ENCODE measurements at places on chromosomes 11 and 22. TPM values are rescaled to one million over a fixed set of nuclear protein-coding genes. Genes with fewer than 3 reads are reported as not detected.

DNA sequence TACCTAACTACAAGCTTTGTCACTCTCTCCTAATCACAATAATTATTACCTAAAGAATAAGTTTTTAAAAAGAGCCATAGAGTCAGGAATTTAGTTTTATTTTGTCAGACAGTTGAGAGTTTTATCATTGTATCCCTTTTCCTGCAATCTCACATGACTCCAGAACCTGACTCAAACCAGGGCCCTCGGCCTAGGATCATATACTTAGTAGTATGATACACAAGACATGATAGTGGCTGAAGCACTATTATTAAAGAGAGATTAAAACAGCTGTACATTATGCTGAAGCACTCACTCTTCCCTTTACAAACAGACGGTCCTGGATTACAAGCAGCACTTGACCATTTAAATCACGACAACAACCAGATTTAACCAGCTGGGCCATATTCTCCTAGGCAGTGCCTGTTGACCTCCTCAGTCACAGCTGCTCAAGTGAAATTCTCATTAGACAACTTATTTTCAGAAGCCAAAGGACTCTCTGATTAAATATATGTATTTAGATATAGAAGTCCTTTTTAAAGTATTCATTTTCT is 44.0 kb downstream of the SOX6 start:
- H3K27me3 ChIP-seq = no peaks in the 10 kb centered on the region
- no peaks in the 10 kb centered on the region for H3K36me3 ChIP-seq
- DNase-seq = peak; percentile 32
- H3K27ac ChIP-seq = no peak overlapping the region
- peaks cover 3% of the 10 kb centered on the region for H3K4me1 ChIP-seq
- H3K4me3 ChIP-seq = no peak overlapping the region

The CRYBB3 gene
- total RNA-seq = not detected

The FGF19 gene
- total RNA-seq = 0.09 TPM

GRCh38 chr22:30596886-30597285 is 5.2 kb upstream of the PES1 start:
- no peak overlapping the region for H3K4me3 ChIP-seq
- no peak for DNase-seq
- no peaks in the 10 kb centered on the region for H3K36me3 ChIP-seq
- no peak overlapping the region for H3K27ac ChIP-seq

- no peaks in the 10 kb centered on the region for H3K36me3 ChIP-seq
- H3K4me1 ChIP-seq = no peaks in the 10 kb centered on the region
- no peak overlapping the region for H3K27ac ChIP-seq
- H3K27me3 ChIP-seq = no peaks in the 10 kb centered on the region
These were observed 107.7 kb downstream of the CTTN start for GRCh38 chr11:70505761-70506657.

The MB gene
- 2.0 TPM for total RNA-seq
